ENCODE measurements at places on chromosomes 13 and 19.

- no peak for DNase-seq
Measured at GRCh38 chr19:18928018-18928805, 8.7 kb downstream of the DDX49 start.

DNA sequence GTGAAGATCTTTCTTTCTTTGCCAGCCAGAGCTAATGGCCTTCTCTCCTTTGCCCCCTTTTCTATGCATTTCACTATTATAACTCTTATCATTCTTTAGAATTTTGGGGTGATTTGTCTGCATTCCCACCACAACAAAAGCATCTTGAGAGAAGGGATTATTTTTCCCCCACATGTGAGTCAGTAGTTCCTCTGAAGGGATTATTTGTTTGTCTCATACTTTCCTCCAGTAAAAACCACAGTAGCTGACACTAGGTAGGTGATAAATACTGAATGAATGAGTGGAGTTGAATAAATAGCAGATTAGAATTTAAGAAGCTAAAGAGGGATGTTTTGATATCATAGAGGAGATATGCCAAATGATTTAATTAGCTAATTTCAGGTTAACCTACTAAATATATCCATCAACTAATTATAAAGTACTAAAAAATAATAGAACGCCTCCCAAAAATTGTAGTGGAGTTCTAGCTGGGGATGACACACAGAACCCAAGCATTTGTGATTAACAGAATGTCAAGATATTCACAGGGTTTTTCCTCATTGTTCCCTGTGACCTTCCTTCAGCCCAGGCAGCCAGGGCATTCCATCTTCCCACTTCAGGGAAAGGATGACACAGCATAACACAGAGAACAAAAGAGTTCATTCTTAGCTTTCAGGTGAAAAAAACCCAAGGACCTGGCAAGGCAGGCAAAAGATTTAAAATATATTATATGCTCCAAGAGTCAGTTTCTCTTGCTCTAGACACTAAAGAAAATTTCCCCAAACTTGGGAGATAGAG lies 3.5 kb upstream of the TBC1D4 start:
- DNase-seq: no peak

GRCh38 chr13:110756219-110756631 lies 42.7 kb downstream of the ING1 start:
- DNase-seq: no peak

DNA sequence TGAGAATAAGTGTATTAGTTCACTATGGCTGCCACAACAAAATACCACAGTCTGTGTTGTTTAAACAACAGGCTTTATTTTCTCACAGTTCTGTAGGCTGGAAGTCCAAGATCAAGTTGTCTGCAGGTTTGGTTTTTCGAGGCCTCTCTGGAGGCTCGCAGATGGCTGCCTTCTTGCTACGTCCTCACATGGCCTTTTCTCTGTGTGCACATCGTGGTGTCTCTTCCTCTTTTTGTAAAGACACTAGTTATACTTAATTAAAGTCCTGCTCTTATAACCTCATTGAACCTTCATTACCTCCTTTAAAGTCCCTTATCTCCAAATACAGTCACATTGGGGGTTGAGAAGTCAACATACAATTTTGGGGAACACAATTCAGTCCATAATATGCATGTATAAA lies 10.6 kb downstream of the CSNK1A1L start:
- no peak for DNase-seq

DNA sequence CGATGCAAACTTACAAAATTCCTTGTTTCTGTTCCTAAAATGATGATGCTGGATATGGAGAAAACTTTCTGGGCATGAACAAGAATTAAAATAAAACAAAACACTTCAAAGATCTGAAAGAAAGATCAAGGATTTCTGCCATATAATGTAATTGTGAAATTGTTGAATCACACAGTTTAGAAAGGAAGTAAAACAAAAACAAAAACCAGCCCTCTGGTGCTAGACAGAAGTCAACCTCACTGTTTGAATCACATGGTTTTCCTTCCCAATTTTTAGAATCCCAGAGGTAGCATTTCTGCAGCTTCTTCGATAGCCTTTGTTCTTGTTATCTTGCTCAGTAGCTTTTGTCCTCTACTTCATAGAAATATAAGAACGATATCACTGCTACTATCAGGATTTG lies 118.2 kb upstream of the ARGLU1 start:
- DNase-seq: no peak

DNA sequence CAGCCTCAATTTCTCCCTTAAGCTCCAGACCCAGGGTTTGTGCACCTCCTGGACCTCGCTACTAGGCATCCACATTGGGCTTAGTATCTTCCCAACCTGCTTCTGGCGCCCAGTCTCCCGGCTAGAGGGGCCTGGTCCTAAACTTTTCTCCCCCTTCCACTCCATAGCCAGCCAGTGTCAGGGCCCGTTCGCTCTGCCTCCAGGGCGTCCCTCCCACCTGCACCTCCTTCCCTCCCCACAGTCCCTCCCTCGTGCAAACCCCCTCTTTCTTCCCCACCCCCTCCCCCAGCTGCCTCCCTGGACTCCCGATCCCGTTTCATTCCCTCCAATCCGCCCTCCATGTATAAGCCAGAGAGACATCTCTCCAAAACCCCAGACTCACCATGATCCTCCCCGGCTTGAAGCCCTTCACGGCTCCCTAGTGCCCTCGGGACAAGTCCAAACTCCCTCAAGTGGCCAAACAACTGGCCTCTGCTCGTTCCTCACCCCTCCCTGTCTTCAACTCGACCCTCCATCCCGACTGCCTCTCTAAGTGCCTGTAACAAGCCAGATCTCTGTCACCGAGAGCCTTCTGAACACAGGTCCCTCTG lies 997 bp upstream of the SAMD4B start:
- DNase-seq: no peak

DNA sequence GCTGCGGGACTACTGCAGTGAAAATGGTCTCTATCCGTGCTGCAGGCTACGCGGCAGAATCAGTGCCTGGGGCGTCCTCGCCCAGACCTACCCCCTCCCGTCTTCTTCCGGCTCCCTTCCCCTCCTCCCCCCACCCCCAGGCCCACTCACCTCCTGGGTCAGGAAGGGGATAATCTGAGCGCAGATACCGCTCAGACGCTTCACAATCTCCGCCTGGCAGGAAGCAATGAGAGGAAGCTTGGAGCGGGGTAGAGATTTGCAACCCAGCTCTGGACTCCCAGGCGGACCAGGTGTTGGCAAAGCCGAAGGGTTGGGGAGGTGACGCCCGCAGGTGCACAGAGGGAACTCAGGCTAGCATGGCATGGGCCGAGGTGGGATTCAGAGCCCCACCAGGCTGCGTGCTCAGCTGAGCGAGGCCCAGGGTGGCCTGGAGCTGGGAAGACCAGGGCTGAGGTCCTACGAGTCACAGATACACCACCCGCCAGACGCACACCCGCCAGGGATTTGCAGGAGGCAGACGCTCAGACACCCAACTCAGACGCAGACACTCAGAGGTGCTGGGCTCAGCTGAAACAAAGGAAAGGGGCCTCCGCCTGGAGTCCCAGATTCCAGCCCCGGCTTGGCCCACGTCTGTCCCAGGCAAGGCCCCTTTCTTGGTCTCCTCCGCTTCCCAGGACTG lies 4.1 kb downstream of the TLE2 start:
- DNase-seq: no peak

- peak; percentile 47 for DNase-seq
Measured at GRCh38 chr13:22278336-22278929, 607.6 kb downstream of the FGF9 start.

DNA sequence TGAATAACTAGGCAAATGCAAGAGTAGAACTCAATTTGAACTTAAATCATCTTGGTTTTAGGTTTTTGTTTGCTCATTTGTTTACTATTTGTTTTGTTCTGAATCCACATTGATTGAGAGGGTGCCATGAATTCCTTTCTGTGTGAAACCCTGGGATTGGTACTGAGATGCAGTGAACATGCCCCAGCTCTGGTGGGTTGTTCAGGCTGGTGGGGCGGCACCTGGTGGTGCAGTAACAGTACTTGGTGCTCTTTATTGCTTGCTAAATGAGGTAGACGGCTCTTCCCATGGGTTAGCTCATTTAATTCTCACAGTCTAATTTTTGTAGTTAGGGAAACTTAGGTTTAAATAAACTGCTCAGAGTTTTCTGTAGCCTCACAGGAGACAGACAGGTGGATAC lies 48.4 kb downstream of the WASF3 start:
- no peak for DNase-seq

DNA sequence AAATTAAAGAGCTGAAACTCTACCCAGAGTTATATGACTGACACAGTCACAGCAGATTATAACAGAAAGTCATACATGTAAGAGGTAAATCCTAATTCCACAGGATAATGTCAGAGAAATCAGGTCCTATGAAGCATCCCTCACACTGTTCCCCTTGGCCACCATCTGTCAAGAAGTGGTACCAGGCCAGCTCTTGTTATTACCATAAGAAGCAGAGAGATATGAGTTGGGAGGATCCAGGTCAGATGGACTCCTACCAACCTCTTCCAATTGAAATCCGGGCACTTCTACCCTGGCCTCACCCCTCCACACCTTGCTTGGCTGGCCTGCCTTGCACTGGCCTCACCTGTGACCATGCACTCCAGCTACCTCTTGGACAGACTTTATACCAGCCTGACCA lies 353.2 kb downstream of the DNAJC15 start:
- no peak for DNase-seq

DNA sequence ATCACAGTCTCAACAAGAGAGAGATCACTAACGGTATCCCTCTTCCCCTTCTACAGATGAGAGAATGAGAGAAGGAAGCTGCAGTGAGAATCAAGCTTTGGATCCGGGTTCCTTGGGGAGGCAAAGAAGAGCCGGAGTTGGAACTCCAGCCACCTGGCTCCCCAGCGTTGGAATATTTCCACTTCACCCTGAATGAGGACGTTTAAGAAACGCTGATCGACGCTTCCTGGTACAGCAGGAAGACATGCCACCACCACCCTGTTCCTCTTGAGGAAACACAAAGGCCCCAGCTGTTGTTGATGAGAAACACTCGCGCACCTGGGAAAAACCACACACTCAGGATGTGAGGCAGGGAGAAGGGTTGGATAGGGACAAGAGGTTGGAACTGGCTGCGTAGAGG lies 11.3 kb upstream of the CACNG8 start:
- no peak for DNase-seq

DNA sequence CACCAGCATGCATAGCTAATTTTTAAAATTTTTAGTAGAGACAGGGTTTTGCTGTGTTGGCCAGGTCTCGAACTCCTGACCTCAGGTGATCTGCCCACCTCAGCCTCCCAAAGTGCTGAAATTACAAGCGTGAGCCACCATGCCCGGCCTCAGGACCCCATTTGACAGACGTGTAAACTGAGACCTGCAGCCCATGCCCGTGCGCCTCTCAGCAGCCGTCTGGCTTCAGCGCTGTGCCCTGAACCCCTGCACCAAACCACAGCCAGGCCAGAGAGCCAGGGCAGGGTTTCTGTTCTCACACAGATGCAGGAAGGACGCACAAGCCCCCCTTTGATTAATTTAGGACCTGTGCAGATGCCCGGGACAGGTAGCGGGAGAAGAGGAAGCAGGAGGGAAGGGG lies 7.3 kb upstream of the FFAR1 start:
- no peak for DNase-seq

- no peak for DNase-seq
Measured at GRCh38 chr13:49437705-49438104, 6.2 kb downstream of the CAB39L start.

DNA sequence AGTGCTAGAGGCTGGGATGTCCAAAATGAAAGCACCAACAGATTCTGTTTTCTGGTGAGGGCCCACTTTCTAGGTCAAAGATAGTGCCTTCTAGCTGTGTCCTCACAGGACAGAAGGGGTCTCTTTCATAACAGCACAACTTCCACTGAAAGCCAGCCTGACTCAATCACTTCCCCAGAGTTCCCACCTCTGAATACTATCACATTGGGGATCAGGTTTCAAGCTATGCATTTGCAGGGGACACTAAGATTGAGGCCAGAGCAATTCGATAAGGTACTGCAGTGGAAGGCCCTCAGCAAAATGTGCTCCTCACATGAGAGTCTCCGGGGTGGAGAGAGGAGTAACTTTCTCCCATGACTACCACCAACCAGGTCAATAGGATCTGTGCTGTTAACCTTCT lies 1501.5 kb downstream of the EFNB2 start:
- no peak for DNase-seq

DNA sequence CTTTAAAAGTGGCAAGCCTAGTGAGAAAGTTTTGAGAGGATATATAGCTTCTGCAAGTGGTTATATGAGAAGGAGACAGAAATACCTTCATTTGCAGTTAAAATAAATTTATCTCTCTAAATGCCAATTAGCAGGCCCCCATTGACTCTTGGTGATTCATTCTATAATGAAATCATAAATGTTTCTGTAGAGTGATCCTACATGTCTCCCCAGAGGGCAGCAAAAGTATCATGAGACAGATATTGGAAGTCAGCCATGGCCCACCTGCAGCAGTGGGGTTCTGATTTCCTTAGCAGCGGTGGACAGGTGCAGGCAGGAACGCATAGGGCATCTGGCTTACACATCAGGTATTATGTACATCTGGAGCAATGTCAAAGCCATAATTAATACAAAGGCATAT lies 385.4 kb upstream of the SLC10A2 start:
- no peak for DNase-seq

GRCh38 chr19:46394402-46394797 lies 19.0 kb downstream of the CCDC8 start:
- DNase-seq: no peak

DNA sequence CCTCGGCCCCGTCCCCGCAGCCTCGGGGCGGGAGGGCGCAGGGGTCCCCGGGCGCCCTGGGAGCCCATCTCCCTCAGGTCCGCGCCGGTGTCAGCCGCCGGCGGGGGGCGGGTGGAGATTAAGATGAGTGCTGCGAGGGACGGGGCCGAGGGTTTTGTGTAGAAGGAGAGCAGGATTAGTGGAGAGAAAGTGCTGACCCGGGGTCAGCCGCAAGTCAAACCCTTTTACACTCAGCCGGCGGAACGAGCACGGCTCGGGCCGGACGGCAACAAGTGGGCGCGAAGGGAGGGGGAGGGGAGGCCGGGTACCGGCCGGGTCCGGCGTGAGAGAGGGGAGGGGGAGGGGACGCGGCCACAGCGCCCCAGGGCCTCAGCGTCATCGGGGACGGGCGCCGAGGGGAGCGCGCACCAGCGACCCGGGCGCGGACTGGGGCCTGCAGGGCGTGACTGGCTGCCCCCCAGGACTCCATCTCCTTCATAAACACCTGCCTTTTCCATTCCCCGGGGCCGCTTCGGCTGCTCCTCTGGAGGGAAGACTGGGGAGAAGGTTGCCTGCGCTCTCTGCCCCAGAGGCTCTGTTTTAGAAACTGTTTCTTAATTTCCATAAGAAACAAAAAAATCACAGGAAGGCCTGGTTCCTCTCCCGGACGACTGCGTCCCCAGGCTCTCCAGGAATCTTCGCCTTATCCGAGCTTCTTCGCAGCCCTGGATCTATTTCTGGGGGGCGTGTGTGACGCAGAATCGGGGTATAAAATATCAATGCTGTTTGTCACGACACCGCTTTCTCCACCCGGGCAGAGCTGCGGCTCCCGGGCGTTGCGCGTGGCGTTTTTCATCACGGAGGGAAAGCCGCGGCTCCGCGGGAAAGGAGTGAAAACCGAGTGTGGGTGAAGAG lies 6.5 kb downstream of the SOX1 start:
- DNase-seq: no peak
